ENCODE measurements at places on chromosomes 2 and 18. TPM values are rescaled to one million over a fixed set of nuclear protein-coding genes. Genes with fewer than 3 reads are reported as not detected.

DNA sequence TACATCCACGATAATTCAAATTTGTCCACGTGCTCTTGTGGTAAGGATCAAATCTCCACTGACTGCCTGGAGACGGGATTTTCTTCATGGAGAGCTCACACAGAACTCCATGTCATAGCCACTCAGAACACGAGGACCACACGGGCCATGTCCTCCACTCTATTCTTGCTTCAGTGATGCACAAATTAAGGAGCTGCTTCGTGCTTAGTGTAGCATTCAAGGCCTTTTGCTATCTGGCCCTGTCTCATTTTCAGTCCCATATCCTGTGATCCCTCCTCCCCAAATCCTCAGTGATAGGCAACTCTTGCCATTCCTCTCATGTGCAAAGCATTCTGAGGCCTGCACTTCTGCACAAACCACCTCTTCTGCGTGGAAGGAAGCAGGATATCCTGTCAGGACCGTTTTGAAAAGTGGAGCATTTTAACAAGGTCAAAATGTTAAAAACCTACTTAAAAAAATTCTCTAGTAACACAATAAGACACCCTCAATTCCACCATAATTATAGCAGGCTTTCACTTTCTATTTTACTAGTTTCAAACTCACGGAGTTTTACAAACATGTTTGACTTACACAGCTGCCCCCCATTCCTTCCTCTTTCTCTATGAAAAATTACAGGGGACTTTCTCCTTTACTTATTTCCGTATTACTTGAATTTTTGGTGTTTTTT is 35.2 kb downstream of the ST3GAL5 start:
- no peak for DNase-seq

DNA sequence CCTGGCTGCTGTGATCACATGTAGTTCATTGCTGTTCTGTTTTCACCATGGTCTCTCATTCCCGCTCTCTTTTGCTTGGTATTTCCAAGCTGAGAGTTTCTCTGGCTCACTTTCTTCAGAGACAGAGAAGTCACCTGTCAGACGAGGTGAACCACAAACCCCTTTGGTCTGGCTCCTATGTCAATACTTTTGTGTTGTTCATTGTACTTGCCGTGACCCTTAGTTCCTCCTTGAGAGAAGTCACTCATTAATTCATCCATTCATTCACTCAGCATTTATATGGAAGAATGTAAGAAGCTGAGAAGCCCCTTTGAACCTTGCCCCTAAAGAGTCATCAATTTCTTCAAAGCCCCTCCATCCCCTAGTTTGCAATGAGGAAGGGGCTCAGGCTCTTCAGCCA is 15.2 kb downstream of the MCFD2 start:
- no peak for DNase-seq

GRCh38 chr2:100267751-100268150 is 54.5 kb downstream of the LONRF2 start:
- DNase-seq, result no peak

DNA sequence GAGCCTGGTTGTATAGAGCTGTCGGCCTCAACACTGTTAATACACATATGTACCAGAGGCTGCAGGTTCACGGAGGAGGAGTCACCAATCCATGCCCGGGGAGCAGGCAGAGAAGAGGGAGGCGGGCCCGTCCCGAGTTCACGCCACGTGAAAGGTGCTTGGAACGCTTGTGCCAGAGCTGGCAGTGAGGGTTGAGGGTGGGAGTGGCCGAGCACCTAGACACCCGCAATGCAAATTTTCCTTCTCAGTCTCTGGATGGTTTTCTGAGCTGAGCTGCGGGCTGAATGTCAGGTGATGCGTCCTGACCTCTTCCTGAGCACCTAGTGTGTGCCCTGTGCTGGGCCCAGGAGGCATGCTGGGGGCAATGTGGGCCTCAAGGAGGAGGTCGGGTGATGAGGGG is 52.2 kb downstream of the ODC1 start:
- DNase-seq, result no peak

DNA sequence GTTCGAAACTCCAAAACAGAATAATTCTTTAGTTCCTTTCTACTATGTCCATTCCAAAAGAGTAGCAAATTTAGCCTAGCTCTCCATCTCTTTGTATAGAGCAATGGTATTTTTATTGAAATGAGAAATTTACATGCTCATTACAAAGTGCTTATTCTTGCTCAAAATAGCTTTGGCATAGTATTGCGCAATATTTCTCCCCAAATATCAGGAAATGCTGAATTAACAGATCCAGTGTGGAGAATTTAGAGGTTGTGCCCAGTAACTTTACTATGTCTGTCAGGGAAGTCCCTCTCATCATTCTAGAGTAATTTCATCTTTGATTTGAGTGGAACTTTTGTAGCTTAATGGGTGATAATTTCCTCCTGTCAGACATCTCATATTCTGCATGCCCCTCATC is 425.9 kb upstream of the PIK3C3 start:
- no peak for DNase-seq

DNA sequence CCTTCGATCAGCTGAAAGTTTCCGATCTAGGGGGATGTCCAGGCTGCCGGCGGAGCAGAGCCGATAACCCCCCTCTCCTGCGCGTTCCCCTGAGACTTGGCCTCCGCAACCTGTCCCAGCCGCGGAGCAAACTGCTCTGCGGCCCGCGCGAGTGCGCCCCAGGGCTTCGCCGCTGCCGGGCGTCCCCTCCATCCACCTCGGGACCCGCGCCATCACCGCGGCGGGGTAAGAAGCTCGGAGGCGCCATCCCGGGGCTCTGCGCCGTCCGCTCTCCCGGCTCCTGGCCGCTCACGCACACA is 990 bp upstream of the GDF7 start:
- DNase-seq, result no peak

DNA sequence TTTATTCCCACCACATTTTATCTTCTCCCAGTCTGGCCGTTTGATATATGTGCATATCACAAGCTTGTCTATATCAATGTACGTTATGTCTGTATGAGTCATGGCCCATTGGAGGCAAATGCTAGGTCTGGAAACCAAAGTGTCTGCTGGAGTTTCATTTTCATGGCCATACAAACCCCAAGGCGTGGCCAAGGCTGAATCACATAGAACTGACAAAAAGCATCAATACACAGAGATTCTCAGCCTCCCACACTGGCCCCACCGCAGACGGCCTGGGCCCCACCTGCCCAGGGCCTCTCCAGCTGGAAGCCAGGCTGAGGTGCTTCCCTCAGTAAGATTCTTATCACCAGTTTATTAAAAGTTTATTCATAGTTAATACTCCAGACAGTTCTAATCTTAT is 40.5 kb upstream of the SALL3 start:
- DNase-seq, result no peak

KCNK3 gene
- total RNA-seq, result 0.08 TPM

All from activated T-cell treated with anti-CD3 and anti-CD28 coated beads, Interleukin-2, amount 50 U/mL, for 4 hours (primary cell).